Globus pallidus (tissue), 1 donor: ENCODE measurements at places on chromosomes 1 and 21.

GRCh38 chr21:26769613-26770188, 75.5 kb downstream of the ADAMTS1 start:
- DNase-seq, result peak; percentile 69

- DNase-seq, result no peak
These were observed 18.7 kb upstream of the GOLT1A start for GRCh38 chr1:204232526-204232925.

- DNase-seq, result peak; percentile 52
These were observed 119.7 kb downstream of the ZNF326 start for GRCh38 chr1:90114521-90115141.

GRCh38 chr1:54018635-54019034, 649 bp upstream of the LDLRAD1 start:
- no peak for DNase-seq

DNA sequence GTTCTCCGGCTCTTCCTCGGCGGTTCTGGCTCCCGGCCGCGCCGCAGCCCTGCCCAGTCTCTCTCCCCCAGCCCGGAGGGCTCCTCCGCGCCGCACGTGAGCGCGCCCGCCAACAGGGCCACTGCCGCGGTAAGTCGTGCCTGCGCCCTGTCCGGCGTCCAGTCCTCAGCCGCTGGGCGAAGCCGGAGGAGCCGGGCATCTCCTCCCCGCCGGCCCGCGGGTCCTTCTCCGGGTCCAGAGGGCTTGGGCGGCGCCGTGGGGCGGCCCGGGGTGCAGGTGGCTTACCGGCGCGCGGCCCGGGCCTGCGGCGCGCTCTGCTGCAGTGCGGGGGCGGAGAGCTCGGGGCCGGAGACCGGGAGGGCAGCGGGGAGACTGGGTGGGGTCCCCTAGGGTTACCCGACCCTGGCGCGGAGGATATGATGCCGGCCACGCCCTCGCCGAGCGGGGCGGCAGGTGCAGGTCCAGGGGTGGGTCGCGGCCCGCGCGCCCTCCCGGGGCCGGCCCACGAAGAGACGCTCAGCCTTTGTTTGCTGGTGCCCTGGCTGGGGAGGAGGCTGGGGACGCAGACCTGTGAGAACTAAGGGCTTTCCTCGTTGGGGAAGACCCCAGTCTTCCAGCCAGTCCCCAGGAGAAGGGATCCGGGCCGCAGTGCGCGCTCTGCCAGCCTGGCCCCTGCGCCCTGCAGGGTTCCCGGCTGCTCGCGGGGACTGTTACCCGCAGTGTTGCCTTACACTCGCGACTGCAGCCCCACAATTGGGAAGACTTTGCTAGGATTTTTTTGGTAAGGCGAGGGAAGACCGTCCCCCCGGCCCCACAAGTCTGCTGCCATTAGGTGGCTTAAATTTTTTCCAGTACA, at the start of gene DOP1B:
Gene DOP1B, plus strand, starts transcription at position 10 of the 856 bp plus-strand sequence. CDS start 7,910 bp downstream, outside the sequence.
- DNase-seq, result peak; percentile 24

DNA sequence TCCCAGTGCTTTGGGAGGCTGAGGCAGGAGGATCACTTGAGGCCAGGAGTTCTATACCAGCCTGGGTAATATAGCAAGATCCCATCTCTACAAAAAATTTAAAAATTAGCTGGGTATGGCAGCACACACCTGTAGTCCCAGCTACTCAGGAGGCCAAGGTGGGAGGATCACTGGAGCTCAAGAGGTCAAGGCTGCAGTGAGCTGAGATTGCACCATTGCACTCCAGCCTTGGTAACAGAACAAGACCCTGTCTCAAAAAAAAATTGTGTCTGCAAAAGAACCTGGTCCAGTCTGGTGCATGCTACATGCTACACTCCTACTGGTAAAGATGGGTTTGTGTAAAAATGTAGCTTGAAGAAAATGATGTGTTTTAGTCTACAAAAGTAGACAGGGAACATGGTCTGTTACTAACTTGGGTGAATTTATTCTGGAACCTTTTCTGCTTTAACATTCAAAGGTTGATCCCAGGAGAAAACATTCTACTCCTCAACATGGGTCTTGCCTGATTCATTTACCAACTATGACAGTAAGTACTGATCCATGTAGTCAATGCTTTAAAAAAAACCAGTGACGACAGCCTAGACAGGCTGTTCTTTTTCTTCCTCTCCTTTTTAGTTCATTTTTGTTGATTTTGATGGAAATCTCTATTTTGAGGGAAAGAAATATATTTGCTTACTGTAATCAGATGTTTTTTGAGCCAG, 32.7 kb upstream of the ENAH start:
- DNase-seq, result no peak

DNA sequence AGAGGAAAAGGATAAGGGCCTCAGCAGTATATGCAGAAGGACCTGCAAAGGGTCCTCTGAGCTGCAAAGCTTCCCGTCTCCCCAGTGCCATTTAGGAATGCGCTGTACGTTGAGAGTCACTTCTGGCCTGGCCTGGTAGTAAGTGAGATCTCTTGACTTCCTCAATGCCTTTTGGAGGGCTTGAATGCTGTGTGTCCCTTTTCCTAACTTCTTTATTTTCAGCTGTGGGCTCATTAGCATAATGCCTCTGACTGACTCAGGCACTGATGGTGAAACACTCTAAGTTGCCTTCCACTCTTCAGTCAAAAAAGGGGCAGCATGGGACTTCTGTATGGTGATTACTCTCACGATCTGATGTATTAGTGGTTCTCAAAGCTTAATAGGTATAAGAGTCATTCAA, 49.9 kb downstream of the XCL1 start:
- no peak for DNase-seq

GRCh38 chr1:208135354-208135753, 108.8 kb downstream of the PLXNA2 start:
- DNase-seq, result no peak
